ENCODE measurements at places on chromosomes 16 and 17. TPM values are rescaled to one million over a fixed set of nuclear protein-coding genes. Genes with fewer than 3 reads are reported as not detected.
A peak's percentile ranks its signal among the peaks of the same experiment; 100 is the strongest.

GRCh38 chr17:82898976-82899514 lies 59.2 kb upstream of the ZNF750 start:
- H3K4me1 ChIP-seq: peaks cover 15% of the 10 kb centered on the region
- no peak overlapping the region for H3K27ac ChIP-seq
- no peak overlapping the region for H3K4me3 ChIP-seq
- no peaks in the 10 kb centered on the region for H3K27me3 ChIP-seq

DNA sequence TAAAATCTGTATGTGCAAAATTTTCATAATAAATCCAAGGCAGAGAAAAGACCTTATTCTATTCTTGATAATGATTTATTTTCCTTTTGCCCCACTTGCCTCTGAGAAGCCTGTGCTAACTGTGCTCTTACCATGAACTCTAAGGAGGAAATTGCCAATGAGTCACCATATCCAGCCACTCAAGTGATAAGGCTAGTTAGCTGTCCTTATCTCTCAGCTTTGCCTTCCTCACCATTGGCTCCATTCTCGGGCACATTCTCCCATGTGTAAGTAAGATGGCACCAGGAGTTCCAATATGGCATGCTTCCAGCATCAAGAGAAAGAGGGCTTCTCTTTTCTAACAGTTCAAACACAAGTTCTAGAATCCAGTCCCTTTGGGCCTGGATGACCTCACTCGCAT lies 142.4 kb downstream of the TOX3 start:
- no peaks in the 10 kb centered on the region for H3K4me1 ChIP-seq
- no peak for DNase-seq
- H3K36me3 ChIP-seq: no peaks in the 10 kb centered on the region
- no peak overlapping the region for H3K4me3 ChIP-seq
- H3K27me3 ChIP-seq: no peaks in the 10 kb centered on the region
- peak overlapping the region; percentile 13 for H3K27ac ChIP-seq

DNA sequence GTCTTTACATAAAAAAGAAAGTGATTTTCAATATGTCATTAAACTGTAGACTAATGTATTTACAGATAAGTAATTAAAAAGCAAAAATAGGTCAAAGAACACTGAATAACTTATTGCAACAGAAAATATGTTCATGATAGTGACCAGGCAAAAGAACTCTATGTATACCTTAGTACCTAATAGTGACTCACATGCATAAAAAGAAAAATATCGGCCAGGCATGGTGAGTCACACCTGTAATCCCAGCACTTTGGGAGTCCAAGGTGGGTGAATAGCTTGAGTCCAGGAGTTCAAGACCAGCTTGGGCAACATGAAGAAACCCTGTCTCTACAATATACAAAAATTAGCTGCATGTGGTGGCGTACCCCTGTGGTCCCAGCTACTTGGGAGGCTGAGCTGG lies 33.0 kb upstream of the TOM1L1 start:
- H3K36me3 ChIP-seq: no peaks in the 10 kb centered on the region
- no peak for DNase-seq
- no peaks in the 10 kb centered on the region for H3K4me1 ChIP-seq
- H3K27me3 ChIP-seq: no peaks in the 10 kb centered on the region
- H3K27ac ChIP-seq: no peak overlapping the region

DNA sequence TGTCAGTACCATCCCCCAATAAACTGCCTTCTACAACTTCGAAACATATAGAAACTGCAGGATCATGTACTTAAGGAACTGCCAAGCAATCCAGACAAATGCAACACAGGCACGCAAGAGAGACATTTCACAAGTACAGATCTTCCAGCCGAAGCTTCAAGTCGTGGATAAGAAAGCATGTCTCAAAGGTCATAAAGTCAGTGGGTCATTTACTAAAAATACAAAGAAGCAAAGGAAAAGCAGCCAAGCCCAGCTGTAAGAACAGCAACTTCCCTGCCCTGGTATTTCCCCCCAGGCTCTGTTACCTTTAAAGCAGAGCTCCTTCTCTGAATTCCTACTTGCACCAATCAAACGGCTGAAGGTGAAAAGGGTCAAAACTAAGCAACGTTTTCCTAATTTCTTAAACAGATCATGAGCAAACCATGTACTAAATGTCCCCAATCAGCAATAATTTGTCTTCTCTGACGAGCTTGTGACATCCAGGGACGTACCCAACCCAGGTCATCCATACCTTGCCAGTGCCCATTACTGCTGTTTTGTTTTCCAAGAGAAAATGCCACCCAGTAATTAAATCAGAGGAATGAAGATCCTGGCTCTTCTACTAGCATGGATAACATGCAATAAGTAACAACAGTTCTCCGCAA lies 1.7 kb downstream of the AKTIP start:
- no peak for DNase-seq
- peaks cover 33% of the 10 kb centered on the region for H3K4me1 ChIP-seq

The SCNN1G gene
- 11.3 TPM for total RNA-seq

DNA sequence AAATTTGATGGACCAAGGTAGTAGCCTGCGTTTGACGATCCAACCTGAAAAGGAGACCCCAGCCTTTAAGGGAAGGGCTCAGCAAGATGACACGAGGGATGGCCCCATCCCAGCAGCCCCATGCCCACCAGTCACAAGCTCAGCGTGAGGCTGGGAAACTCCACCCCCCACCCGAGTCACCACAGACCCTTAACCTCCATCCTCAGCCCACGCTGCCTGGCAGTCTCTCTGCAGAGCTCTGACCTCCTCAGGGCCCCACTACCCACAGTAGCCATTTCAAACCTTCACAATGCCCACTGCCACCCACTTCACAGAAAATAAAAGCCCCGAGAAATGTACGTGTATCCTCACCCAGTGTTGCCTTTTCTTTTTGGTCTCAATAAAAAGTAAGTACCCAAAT lies 18.7 kb downstream of the USP36 start:
- no peak overlapping the region for H3K27ac ChIP-seq
- no peak for DNase-seq
- H3K27me3 ChIP-seq: no peaks in the 10 kb centered on the region
- no peaks in the 10 kb centered on the region for H3K4me1 ChIP-seq
- peaks cover 100% of the 10 kb centered on the region for H3K36me3 ChIP-seq

- H3K27me3 ChIP-seq: no peaks in the 10 kb centered on the region
- H3K4me3 ChIP-seq: no peak overlapping the region
Observed at GRCh38 chr17:63402431-63403212, 43.5 kb downstream of the CYB561 start.

The GPT2 gene
- total RNA-seq: 31.6 TPM

- H3K4me3 ChIP-seq: no peak overlapping the region
- no peaks in the 10 kb centered on the region for H3K27me3 ChIP-seq
- H3K36me3 ChIP-seq: no peaks in the 10 kb centered on the region
Observed at GRCh38 chr17:5299383-5299782, 17.3 kb downstream of the RABEP1 start.

The UTP18 gene
- total RNA-seq: 22.6 TPM

DNA sequence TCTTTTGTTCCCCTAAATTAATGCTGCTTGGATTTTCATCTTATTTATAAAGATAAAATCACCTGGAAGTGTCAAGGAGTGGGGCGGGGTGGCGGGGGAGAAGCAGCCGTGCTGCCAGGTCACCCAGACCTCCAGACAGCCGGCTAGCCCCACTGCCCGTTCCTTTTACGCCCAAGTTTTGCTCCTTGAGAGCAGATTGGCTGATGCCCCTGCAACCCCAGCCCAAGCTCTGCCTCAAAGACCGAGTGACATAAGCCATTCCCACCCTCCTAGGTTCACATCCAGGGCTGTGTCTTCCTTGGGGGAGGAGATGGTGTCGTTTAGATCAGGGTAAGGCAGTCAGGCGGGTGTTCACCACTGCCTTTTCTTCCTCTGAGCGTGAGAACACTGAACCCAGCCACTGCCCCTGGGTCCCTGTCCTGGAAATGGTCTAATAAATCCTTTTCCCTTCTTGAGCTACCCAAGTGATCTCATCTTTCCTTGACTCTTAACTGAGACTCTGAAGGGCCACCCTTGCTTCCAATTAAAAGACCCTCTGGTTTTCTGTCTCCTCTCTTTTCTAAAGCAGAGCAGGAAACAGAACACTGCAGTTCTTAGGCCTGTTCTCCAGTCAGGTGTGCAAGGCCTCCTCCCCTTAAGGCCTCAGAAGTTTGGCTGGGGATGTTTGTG lies 5.7 kb downstream of the PDF start:
- DNase-seq: no peak
- no peak overlapping the region for H3K27ac ChIP-seq
- peaks cover 54% of the 10 kb centered on the region for H3K4me1 ChIP-seq
- no peak overlapping the region for H3K4me3 ChIP-seq

- H3K36me3 ChIP-seq: no peaks in the 10 kb centered on the region
- no peak for DNase-seq
- H3K27me3 ChIP-seq: peaks cover 4% of the 10 kb centered on the region
- no peak overlapping the region for H3K27ac ChIP-seq
- no peaks in the 10 kb centered on the region for H3K4me1 ChIP-seq
- H3K4me3 ChIP-seq: no peak overlapping the region
Observed at GRCh38 chr16:55008836-55009510, 78.3 kb downstream of the IRX5 start.

The LYZL6 gene
- total RNA-seq: not detected

GRCh38 chr17:8153525-8153956 lies 1.3 kb upstream of the PER1 start:
- DNase-seq: peak; percentile 97
- H3K4me1 ChIP-seq: peaks cover 76% of the 10 kb centered on the region
- H3K27ac ChIP-seq: peak overlapping the region; percentile 100
- peaks cover 31% of the 10 kb centered on the region for H3K36me3 ChIP-seq
- peak overlapping the region; percentile 85 for H3K4me3 ChIP-seq
- H3K27me3 ChIP-seq: no peaks in the 10 kb centered on the region

The CCDC200 gene
- 0.55 TPM for total RNA-seq

- H3K36me3 ChIP-seq: no peaks in the 10 kb centered on the region
- no peak for DNase-seq
- H3K4me1 ChIP-seq: peaks cover 19% of the 10 kb centered on the region
- no peaks in the 10 kb centered on the region for H3K27me3 ChIP-seq
- H3K27ac ChIP-seq: no peak overlapping the region
- no peak overlapping the region for H3K4me3 ChIP-seq
Observed at GRCh38 chr16:50761267-50761666, 19.4 kb downstream of the CYLD start.

The DPEP3 gene
- total RNA-seq: not detected

DNA sequence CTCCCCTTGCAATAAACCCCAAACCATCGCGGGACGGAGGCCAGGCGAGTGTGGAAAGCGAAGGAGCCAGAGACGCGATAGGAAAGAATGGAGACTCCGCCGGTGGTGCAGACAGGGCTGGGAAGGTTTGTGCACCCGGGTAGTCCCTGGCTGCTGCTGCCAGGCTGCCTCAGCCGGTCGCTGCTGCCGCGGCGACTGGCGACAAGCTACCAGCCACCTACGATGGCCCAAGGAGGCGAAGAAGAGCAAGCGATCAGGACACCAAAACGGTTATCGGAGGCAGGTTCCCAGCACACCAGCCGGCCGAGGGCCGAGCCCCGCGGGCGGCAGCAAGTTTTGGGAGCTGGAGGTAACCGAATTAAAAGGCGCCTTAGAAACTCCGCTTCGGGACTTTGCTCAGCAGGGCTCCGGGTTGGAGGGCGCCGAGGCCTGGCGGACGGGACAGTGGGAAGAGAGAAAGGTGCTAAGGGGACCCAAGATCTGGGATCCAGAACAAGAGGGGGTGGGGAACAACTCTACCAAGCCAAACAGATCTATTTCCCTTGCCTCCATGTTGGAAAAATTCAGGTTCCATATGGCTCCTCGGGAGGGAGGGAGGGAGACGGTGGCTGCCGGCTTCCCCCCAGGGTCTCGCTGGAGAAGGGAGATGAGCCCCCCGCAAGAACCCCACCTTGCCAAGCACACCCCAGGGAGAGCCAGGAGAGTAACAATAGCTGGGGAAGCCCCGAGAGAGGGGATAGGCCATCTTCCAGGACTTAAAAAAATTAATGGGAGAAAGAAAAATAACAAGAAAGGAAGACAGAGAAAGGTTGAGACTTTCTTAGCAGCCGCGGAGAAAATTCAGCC lies 9.7 kb upstream of the HOXB2 start:
- peak overlapping the region; percentile 16 for H3K27ac ChIP-seq
- no peak for DNase-seq
- peaks cover 11% of the 10 kb centered on the region for H3K36me3 ChIP-seq
- peak overlapping the region; percentile 38 for H3K4me3 ChIP-seq
- H3K27me3 ChIP-seq: peaks cover 95% of the 10 kb centered on the region
- H3K4me1 ChIP-seq: peaks cover 94% of the 10 kb centered on the region

DNA sequence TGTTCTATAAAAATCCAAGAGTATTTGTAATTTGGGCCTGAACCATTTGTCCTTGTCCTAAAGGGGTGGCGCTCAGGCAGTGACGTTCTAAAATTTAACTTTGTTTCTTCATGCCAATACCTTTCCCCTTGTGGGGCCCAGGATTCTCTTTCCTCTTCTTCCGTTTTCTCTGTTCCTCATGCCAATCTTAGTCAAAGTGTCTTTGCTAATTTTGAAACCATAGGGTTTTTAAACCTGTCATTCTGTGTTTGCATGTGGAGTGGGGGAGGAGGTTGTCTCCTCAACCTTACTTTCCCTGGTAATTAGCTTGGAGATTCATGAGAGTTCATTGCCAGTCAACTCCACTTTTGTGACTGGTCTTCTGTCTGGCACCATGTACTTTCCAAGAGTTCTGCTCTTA lies 337.1 kb downstream of the MAF start:
- no peaks in the 10 kb centered on the region for H3K4me1 ChIP-seq
- H3K4me3 ChIP-seq: no peak overlapping the region
- DNase-seq: no peak

The PTX4 gene
- not detected for total RNA-seq

The MT1E gene
- 423 TPM for total RNA-seq

Measured in stomach (tissue), 19 donors.